ENCODE measurements at places on chromosomes 2 and 18.

- DNase-seq: no peak
Observed at GRCh38 chr18:526681-527080, 26.2 kb upstream of the COLEC12 start.

DNA sequence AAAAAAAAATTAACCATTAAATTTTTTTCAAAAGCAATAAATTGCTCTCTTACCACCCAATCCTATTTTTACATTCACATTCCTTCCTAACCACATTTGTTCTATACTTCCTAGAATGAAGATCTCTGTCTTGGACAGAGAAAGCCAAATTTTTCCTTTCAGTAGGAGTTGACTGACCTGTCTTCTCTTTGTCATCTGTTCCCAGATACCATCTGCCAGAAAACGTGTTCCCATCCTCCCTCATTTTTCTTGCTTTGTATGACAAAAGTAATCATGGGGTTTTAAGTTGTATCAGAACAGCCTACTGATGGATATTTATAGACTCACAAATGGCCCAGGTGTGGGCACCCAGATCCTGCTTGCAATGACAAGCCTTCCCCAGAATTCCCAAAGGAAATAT lies 182.1 kb downstream of the CYP26B1 start:
- DNase-seq: no peak

DNA sequence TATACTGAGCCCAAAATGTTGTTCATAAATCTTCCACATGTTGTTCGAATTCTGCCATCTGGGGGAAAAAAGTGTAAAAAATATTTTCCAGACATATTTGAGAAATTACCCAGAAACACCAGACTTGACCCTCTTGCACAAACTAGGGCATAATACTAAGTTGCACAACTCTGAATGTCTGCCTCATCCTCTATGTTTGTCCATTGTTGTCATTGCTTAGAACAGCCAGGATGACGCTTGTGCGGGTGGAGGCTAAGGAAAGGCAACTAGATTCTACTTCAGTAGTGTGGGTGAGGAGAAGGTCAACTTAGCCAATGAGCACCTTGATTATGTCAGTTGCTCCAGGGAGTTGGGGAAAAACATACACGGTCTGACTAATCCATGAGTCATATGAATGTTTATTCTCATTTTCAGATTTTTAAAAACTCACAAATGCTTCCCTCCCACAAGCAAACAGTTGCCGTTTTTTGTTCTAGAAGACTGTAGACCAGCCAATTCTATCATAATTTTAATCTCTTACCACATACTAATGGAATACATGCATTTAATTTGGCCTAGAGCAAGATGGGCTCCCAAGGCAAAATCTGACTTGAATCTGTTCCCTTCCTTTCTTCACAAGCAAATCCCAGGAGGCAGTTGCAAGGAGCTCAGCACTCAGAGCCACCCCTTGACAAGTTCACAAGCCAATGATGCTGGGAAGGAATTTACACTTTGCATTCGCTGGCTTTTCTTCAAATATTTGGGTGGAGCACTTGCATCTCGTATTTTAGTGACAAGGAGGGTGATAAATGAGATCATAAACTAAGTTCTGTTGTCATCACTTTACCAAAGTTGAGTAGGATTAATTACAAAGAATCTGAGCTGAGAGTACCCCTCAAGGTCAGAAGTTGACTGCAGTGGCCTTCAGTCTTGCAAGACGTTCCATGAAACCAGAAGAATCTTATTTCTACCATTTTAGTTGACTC lies 163.2 kb upstream of the TWIST2 start:
- DNase-seq: no peak

- DNase-seq: no peak
Observed at GRCh38 chr2:101930019-101930418, 61.7 kb upstream of the IL1R2 start.

- no peak for DNase-seq
Observed at GRCh38 chr18:55228191-55228590, 268.9 kb upstream of the CCDC68 start.

DNA sequence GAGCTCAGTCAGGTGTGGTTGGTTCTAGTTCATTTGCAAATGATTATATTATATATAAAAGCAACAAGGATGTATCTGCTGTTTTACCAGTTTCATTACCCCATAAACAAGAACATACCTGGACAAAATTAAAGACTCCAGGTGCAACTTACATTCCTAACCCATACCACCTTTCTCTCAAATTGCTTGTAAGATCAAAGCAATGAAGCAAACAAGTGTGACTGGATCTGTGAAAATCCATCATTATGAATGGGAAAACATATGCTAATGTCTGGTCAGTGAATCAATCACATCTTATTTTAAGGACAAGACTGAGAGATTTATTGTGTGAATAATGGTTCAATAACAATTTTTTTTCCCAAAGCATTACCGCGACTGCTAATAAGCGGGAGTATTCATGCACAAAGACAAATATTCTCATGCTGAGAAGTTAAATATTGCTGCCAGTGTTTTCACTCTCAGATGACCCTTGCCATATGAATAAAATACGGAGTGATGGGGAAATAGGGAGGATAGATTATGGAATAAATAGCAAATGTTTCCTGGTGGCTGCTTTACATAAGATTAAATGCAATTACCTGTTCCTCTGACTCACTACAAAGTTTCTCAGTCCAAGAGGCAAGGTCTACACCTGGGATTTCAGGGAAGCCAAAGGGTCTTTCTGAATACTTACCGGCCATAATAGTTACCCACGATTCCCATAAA lies 59.3 kb downstream of the WDR75 start:
- no peak for DNase-seq

DNA sequence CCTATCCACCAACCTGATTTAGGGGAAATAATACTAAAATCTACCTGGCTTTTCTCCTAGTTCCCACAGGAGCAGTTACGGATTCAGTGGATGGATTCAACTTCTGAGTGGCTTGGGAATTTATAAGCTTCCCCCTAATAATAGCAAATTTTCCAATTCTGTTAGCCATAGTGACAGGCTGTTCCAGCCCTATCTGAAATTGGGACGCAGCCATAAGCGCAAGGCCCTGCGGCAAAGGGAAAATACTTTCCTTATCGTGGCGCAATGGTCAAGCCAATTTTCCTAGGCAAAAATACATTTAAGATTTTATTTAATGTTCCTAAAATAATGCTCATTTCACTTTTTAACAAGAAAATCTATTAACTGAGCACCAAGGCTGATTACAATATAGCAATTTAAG lies 49.7 kb downstream of the CDH2 start:
- DNase-seq: no peak

GRCh38 chr2:150732064-150732463 lies 244.6 kb upstream of the RND3 start:
- no peak for DNase-seq

DNA sequence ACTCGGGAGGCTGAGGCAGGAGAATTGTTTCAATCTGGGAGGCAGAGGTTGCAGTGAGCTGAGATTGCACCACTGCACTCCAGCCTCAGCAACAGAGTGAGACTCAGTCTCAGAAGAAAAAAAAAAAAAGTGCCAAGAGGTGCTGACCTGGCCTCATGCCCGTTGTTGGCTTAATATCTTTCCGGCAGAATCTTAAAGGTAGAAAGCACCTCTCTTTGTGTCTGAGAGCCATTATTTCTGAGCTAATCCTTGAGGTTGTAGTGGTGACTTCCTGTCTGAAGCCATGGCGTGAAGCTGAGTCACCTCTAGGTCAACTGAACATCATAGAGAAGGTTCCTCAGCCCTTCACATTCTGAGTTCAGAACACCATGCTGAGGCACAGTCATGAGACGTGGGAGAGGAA lies 60.4 kb downstream of the WDSUB1 start:
- no peak for DNase-seq

- DNase-seq: no peak
Observed at GRCh38 chr2:4900861-4901770, 791.1 kb upstream of the SOX11 start.

DNA sequence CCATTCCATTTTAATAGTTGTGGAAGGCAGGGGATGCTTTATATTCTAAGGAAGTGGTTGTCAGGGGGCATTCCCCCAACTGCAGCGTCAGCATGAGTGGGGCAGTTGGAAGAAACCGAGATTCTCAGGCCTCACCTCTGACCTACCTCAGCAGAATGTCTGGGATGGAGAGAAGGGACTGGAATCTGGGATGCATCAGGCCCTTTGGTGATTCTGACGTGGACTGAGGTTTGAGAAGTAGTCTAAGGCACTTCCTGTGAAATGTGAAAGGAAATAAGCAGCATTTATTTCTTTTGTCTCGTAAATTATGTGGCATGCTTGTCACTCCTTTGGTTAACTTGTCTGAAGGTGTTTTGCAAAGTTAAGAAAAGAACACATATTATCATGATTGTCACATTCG lies 540.7 kb upstream of the NETO1 start:
- DNase-seq: no peak

GRCh38 chr2:226187616-226188015 lies 612.0 kb downstream of the IRS1 start:
- DNase-seq: no peak

- peak; percentile 21 for DNase-seq
Observed at GRCh38 chr18:13254971-13255927, 36.7 kb downstream of the LDLRAD4 start.

DNA sequence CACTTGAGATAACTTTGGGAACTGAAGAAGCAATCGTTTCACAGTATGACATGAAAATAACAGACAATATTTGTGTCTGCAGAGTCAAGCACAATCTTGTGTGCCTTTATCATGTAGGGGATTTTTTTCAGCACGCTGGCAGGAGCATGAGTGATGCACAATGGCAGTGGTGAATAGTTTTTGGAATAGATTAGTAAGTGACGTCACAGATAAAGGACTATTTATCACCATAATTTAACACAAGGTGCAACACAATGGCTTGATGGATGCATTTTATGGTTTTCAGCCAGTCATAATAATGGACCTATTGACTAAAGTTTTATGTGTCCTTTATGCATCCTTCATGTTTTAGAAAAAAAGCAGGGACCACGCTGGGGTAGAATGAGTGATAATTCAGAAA lies 559.8 kb upstream of the FANCL start:
- DNase-seq: no peak

- DNase-seq: no peak
Observed at GRCh38 chr2:1739322-1739957, 4.9 kb downstream of the PXDN start.

DNA sequence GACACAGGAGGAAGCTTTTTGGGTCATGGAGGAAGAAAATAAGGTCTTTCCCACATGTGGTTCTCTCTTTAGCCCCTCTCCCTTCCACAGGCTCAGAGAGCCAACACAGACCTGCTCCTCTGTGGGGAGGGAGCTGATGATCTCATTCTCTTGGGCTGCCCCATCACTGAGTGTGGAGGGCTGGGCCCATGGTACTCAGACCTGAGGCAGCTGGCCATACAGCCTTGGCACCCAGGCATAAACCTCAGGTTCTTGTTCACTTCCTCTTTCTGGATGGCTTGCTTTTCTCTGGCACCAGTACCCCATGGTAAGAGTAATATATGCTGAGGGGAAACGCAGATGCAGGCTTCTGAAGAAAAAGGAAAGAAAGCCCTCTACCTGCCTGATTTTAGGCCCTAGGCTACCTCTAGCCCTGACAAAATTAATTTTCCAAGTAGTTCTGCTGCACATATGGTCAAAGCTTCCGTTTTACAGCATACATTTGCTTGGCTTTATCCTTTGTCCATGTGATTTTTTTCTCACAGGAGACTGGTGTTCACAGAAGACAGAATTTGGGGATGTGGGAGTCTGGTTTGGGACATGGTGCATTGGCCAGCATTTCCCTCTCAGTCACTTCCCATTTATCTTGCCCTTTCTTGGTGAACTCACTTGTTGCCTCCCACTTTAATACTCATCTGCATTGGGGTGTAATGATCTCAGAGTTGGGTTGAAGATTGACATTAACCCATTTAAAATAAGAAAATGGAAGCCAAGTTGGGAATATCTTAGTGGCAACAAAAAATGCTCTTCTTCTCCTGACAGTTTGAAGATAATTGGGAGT lies 11.1 kb downstream of the DHRS9 start:
- DNase-seq: no peak

DNA sequence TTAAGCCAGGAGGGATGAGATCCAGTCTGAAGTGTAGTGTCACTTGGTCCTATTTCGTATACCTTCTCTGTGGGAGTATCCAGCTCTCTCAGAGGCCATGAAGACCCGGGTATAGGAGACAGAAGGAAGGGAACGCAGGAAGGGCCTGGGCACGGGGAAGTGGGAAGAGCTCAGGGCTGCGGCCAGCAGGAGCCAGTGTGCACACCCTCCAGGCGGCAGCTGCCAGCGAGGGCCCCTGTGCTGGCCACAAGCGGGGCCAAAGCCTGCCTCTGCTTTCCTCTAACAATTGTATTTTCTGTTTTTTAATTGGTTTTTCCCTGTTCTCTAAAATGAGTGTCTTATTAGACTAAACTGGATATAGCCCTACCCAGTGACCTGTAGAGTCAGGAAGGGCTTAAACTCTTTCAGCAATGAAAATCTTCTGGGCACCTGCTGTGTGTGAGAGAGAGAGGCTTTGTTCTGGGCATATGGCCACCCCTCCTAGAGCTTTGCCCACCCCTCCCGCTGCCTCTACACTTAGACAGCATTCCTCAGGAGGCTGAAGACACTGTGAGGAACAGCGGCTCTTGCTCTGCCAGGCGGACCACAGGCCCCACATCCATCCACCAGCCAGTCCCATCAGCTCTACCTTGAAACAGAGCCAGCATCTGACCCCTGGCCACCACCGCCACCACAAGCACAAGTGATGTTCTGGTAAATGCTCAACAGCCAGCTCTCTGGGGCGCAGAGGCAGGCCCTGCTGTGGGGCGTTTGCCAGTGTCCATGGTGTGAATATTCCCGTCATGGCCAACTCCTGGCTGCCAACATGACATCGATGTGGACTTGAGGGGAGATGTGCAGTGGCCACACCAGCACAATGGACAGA lies 9.5 kb downstream of the GPR17 start:
- peak; percentile 88 for DNase-seq

GRCh38 chr18:73684647-73685046 lies 463.0 kb downstream of the FBXO15 start:
- DNase-seq: no peak

GRCh38 chr2:149164296-149164695 lies 125.8 kb downstream of the LYPD6B start:
- DNase-seq: no peak

- DNase-seq: no peak
Observed at GRCh38 chr2:188328419-188328818, 36.7 kb downstream of the GULP1 start.

DNA sequence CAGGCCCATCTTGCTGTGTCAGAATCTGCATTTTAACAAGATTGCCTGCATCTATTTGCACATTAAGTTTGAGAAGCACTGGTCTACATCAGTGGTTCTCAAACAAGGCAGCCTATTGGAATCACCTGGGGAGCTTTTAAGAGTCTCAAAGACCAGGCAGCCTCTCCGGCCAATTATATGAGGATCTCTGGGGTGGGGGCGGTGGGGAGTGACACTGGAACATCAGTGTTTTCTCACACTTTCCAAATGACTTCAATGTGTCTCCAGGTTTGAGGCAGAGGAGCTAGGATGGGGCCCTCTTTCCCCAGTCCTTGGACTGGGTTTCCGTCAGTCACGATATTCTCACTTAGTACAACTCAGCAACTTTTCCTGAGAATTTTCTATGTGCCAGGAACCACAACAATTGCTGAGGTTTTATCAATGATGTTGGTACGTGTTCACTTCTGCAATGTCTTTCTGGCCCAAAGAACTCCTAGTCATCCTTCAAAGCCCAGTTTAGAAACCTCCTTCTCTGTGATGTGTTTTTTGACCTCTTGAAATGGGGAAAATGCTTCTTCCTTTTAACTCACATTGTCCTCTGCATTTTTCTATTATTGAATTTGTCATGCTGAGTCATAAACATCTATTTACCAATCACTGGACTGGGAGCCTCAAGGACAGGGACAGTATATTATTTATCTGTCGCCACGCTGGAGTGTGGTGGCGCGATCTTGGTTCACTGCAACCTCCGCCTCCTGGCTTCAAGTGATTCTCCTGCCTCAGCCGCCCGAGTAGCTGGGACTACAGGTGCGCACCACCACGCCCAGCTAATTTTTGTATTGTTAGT lies 130.9 kb downstream of the MYCN start:
- no peak for DNase-seq

- DNase-seq: no peak
Observed at GRCh38 chr2:65027616-65028244, 28.5 kb upstream of the CEP68 start.
